A549 treated with Hydrocortisone at 1 μM for 4 hours (cell line): ENCODE measurements at places on chromosomes 6 and 20. TPM values are rescaled to one million over a fixed set of nuclear protein-coding genes. Genes with fewer than 3 reads are reported as not detected.

Gene SLC52A3
- total RNA-seq: 0.37 to 0.67 TPM (median 0.52 TPM) in 5 replicates

Gene COX7A2
- total RNA-seq: 274 to 310 TPM (median 287 TPM) in 5 replicates

Gene NOTCH4
- 0.57 to 0.80 TPM (median 0.75 TPM) in 5 replicates for total RNA-seq

Gene KIF6
- total RNA-seq: 0.07 to 0.22 TPM (median 0.17 TPM) in 5 replicates

Gene OOEP
- not detected in 5 replicates for total RNA-seq
